ENCODE measurements at places on chromosomes 16 and 17. TPM values are rescaled to one million over a fixed set of nuclear protein-coding genes. Genes with fewer than 3 reads are reported as not detected.

CIBAR2 gene
- total RNA-seq = not detected

NLRC3 gene
- total RNA-seq = under 0.01 TPM

ZNF205 gene
- 14.9 TPM for total RNA-seq

AKAP1 gene
- total RNA-seq = 11.9 TPM

CSH1 gene
- not detected for total RNA-seq

HBM gene
- total RNA-seq = not detected

KRT33B gene
- total RNA-seq = 0.30 TPM

HEATR9 gene
- not detected for total RNA-seq

KRTAP4-9 gene
- not detected for total RNA-seq

PDE6G gene
- total RNA-seq = not detected

TTLL6 gene
- total RNA-seq = 0.18 TPM

CLEC19A gene
- total RNA-seq = not detected

LRRC37A gene
- 2.6 TPM for total RNA-seq

TSPOAP1 gene
- 1.5 TPM for total RNA-seq

GP1BA gene
- not detected for total RNA-seq

PRAC2 gene
- not detected for total RNA-seq

ORC6 gene
- total RNA-seq = 10.2 TPM

PIGQ gene
- total RNA-seq = 25.8 TPM

RMI2 gene
- total RNA-seq = 2.1 TPM

ADAM11 gene
- total RNA-seq = 0.69 TPM

RFFL gene
- total RNA-seq = 14.9 TPM

G6PC1 gene
- total RNA-seq = not detected

SLC16A6 gene
- total RNA-seq = 0.42 TPM

CACNA1H gene
- total RNA-seq = 3.0 TPM

USH1G gene
- not detected for total RNA-seq

KRT12 gene
- total RNA-seq = not detected

MAPT gene
- total RNA-seq = under 0.01 TPM

MKS1 gene
- total RNA-seq = 8.0 TPM

ADGRG3 gene
- not detected for total RNA-seq

OGFOD3 gene
- 37.9 TPM for total RNA-seq

EVI2A gene
- 0.09 TPM for total RNA-seq

VWA3A gene
- total RNA-seq = 0.18 TPM

Data from smooth muscle cell of the umbilical artery (primary cell).